ENCODE measurements at places on chromosomes 3 and 15.

DNA sequence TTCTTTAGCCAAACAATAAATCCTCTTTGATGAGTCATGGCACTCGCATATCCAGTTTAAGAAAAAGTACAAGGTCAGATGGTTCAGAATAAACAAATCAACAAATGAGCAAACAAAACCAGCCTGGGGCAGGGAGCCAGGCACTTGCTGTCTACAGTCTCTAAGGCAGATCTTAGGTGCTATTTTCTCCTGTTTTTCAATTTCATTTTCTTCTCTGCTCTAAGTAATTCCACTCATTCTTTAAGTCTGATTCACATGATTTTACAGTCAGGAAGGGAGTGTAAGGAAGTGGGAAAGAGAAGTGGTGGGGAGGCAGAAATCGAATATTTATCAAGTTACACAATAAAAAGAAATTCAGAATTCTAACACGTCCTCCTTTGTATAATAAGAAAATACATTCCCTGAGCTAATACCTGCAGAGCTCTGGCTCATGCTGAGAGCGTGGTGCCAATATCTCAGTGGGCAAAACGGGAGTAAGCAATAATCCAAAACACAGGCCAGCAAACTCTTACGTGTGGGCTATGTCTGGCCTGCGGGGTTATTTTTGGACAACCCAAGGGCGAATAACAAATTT is 298.6 kb downstream of the ADAMTS17 start:
- no peak for DNase-seq

- DNase-seq, result no peak
These were observed 104.6 kb upstream of the SKOR1 start for GRCh38 chr15:67720556-67721175.

- no peak for DNase-seq
These were observed 35.2 kb downstream of the FNDC3B start for GRCh38 chr3:172074586-172074985.

DNA sequence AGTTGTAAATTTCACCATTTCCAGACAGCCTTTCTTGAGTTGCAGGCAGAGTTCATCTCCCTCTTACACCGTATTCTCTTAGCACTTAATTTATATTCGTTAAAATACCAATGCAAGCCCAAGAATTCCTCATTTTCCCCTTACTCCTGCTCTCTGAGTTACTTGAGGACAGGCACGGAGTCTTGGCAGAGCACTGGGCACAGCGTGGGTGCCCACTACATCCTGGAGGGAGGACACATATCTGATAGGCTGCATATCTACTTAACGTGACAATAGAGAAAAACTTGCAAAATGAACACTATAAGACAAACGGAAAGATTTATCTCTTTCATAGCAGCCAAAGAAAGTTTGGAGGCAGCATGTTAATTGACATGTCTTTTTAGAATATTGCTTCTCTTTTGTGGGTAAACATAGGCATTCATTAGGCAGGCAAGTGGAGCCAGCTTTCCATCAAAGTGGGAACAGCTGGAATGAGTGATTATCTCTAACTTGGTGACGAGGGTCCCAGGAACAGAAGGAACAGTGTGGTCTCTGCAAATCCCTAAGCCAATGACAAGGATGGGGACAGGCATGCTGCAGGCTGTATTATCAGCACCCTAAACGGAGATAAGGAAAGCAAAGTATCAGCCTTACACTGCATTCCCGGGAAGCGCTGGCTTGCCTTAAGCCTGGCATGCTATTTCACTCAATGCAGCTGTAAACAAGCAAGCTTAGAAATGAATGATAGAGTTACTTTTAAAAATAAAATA is 116.5 kb downstream of the RTP4 start:
- DNase-seq, result no peak

DNA sequence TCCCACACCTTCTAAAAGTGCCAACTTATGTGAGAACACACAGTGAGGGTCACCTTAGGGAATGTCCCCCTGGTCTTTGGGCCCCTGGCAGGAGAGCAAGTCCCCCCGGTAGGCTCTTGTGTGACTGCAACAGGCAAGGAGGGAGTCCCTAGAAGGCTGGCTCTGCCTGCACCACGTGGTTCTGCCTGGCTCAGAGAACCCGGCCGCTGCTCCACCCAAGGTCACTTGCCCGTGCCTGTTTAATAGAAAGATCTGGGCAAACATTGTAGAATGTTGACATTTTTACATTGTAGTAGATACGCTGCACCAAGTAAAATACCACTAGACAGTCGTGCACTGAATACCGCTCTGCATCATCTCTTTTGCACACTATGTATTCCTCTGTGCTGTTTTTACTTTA is 21.9 kb downstream of the GABRA5 start:
- no peak for DNase-seq

Data from WERI-Rb-1 (cell line).